ENCODE measurements at places on chromosomes 4 and X. TPM values are rescaled to one million over a fixed set of nuclear protein-coding genes. Genes with fewer than 3 reads are reported as not detected.
A peak's percentile ranks its signal among the peaks of the same experiment; 100 is the strongest.

GRCh38 chr4:52260514-52261210 lies 209.6 kb downstream of the SPATA18 start:
- peak; percentile 74 for DNase-seq

DNA sequence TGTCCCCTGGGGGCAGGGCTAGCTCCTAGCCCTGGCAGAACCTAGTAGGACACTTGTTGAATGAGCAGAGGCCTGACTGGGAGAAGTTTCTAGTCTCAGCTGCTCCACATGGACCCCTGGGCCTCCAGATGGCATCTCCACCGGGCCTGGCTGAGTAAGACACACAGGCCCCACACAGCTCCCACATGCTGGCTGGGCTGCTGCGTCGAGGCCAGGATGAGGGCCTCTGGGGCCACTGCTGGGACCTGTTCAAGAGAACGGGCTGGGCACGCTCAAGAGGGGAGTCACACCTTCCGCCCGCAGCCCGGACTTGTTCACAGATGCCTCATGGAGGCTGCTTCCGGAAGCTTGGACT lies 4.2 kb upstream of the HGFAC start:
- DNase-seq, result no peak

GRCh38 chrX:51976503-51976902 lies 83.1 kb downstream of the MAGED1 start:
- no peak for DNase-seq

DNA sequence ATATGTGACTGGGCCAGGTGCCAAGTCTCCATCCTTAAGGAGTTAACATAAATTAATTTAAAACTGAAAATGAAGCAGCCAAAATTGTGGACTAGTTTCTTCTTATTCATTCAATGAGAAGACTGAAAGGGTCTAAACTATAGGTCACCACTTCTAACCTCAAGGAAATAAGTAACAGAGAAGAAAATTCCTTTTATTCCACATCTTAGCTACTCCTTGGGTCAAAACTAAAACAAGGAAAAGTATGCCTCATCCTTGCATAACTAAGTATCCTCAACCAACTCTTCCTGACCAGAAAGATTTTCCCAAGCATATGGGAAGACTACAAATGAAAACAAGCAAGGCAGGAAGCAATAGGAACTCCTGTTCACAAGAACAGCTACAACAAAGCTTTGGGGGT lies 71.2 kb downstream of the ZNF827 start:
- DNase-seq, result no peak

GRCh38 chrX:102650903-102651241 lies 411 bp upstream of the GPRASP1 start:
- no peak for DNase-seq

- no peak for DNase-seq
Observed at GRCh38 chrX:133370696-133371275, 44.5 kb downstream of the GPC4 start.

GRCh38 chrX:34493086-34493485 lies 164.0 kb downstream of the TMEM47 start:
- no peak for DNase-seq

GRCh38 chrX:117835034-117835433 lies 281.6 kb downstream of the KLHL13 start:
- no peak for DNase-seq

DNA sequence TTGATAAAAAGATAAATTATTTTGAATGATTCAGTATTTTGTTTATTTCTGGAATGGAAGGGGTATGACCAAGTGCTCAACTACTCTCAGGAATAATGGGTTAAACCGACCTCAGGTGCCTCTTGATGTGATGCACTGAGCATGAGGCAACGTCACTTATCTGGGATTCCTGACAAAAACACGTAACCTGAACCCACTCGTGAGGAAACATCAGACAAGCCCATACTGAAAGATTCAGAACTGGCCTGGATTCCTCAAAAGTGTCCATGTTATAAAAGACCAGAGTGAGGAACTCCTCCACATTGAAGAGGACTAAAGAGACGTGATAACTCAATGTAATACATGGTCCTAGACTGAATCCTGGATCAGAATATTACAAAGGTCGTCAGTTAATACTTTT lies 144.0 kb downstream of the FNIP2 start:
- no peak for DNase-seq

DNA sequence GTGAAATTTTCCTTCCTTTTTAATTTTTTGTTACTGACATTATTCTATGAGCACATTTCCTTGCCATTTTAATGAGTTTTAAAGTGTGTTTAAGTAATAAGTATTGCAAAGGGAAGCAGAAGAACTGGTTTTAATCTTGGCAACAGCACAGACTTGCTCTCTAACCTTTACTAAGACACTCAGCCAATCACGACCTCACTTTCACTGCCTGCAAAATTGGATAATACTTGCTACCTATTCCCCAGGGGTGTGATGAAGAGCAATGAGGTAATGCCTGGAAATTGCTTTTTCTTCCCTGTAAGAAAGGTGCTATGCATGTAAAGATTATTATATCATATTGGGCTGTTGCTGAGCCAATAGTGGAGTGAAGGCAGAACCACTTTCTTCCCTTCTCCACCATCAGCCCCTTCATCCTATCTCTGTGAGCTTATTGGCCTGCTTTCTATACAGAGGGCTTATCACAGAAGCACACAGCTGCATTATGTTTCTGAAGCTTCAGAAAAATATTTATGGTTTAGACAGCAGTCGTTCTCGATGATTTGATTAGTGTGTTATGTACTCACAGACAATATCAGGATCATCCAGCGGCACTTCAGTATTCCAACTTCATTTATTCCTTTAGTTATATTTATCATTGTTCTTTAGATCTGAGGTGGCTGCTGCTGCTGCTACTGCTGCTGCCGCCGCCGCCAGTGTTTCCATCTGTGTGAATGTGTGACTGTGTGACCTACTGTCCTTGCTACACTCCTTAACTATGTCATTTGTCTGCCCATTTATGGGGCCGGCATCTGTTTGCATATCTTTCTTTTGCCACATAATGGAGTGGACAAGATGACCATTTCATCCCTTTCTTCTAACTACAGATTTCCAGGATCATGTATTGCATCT lies 255.1 kb downstream of the C4orf33 start:
- DNase-seq, result no peak

DNA sequence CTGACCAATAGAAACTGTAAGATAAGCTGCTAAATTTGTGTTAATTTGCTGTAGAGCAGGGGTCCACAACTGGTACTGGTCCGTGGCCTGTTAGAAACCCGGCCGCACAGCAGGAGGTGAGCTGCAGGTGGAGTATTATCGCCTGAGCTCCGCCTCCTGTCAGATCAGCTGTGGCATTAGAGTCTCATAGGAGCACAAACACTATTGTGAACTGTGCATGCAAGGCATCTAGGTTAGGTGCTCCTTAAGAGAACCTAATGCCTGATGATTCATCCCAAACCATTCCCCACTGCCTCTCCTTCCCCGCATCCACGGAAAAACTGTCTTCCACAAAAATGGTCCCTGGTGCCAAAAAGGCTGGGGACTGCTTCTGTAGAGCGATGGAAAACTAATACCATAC lies 19.7 kb downstream of the FBXW7 start:
- DNase-seq, result no peak

DNA sequence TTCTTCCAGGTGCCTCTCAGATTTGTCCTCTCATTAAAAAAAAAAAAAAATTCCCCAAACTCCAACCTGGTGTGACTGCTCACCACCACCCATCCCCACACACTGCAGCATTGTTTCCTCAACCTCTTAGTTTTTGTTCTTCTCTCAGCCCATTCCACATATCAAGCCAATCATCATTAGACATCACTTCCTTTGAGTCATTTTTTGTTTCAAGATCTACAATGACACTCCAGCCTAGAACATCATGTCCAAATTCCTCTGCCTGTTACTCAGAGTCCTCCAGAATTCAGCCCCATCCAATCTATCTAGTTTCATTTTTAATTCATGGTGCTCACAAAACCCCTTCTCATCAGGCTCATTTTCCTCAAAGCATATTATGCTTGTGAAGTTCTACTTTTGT lies 262.5 kb upstream of the TEX13A start:
- DNase-seq, result no peak

DNA sequence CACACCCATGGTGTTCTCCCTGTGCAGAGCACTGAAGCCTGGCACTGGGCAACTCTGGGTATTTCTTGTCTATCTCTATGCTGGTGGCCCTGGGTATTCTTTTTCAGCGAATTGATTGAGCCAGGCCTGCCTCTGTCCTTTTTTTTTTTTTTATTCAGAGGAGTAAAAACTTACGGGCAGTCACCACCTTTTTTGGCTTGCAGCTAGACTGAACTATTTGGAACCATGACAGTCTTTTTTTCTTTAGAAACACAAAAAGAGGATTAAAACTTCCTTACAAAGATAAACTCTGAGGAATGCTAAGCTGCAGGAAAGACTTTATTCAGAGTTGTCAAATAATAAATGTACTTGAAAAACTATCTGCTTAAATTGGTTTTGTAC lies 119.2 kb upstream of the STIM2 start:
- DNase-seq, result no peak

DNA sequence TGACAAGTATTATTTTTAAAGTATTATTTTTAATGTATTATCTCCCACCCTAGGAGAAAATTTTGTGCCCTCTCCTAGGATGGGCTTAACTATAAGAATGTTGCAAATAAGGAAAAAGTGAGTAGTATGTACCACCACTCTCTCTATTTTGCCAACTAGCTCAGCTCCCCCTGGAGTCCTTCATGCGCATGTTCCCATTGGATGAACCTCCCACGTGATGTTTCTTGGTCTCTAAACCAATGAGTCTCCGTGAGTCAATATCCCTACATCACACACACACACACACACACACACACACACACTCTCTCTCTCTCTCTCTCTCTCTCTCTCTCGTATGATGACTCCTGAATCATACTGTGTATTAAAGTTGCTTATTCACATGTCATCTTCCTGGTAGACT lies 129.7 kb upstream of the ZFP42 start:
- DNase-seq, result no peak

DNA sequence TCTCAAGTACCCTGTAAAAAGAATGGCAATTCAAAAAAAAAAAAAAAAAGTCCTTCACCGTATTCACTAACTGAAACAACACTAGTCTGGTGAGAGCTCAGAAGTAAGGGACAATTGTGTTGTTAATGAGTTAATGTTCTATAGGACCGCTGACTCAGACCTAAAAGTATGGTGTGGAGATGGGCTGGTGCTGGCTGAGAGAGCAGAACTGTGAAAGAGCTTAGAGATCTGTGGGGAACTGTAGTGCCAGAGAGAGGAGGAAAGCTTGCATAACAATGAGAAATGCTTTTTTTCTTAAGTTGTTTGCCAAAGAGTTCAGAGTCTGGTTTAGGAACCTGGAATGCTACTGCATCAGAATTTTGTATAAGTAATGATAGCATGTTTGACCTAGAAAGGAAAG lies 65.1 kb downstream of the LHFPL1 start:
- no peak for DNase-seq

- no peak for DNase-seq
Observed at GRCh38 chr4:109171070-109171469, 131.4 kb downstream of the COL25A1 start.

DNA sequence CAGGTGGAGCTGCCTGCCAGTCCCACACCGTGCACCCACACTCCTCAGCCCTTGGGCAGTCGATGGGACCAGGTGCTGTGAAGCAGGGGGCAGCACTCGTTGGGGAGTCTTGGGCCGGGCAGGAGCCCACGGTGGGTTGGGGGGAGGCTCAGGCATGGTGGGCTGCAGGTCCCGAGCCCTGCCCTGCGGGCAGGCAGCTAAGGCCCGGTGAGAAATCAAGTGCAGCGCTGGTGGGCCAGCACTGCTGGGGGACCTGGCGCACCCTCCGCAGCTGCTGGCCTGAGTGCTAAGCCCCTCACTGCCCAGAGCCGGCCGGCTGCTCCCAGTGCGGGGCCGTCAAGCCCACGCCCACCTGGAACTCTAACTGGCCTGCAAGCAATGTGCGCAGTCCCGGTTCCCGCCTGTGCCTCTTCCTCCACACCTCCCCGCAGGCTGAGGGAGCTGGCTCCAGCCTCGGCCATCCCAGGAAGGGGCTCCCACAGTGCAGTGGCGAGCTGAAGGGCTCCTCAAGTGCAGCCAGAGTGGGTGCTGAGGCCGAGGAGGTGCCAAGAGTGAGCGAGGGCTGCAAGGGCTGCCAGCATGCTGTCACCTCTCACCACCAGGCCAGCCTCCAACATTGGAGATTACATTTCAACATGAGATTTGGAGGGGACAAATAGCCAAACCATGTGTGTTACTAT lies 197.2 kb downstream of the NPNT start:
- DNase-seq, result no peak

DNA sequence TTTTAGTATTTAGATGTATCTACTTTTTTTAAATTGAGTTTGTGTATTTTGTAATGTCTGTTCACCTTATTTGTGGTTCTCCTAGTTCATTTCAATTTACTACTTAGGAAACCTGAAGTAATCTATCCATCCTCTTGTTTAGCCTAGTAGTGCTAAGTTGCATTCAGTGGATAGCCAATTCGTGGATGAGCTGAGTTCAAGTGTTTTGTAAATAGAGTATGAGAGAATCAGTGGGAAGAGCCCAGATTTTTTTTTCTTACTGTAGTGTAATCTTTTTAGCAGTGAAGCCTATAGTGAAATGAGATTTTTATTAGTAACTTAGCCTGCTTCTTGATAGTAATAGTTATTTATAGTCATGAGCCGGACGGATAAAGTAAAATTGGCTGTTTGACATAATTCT lies 21.7 kb downstream of the STAG2 start:
- DNase-seq, result no peak

GRCh38 chr4:156838761-156839160 lies 132.8 kb downstream of the PDGFC start:
- no peak for DNase-seq

- DNase-seq, result no peak
Observed at GRCh38 chr4:53994382-53995102, 69.9 kb downstream of the CHIC2 start.

DNA sequence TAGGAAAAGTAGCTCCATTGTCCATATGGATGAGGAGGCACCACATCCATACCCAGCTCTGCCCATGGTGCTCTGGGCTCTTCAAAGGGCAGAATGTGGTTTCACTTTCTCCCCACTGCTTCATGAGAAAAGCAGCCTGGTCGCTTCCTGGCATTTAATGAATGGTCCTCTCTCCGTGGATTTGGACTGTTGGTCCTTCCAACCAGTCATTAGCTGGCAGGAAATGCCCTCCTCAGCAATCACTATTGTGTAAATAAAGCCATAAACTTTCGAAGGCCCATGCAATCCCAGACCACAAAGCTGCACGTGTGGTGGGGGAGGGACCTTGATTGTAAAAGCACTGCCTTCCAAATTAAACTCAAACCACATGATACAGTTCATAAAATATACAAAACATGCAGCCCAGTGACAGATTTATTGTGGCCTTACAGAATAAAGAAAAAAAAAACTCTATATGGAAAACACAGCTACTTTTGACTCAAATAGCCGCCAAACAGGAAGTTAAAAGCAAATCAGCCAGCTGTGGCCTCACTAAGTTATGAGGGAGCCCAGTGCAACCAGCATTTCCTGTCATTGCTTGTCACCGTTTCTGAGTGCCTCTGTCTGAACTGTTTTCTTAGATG lies 8.1 kb downstream of the MBNL3 start:
- DNase-seq, result no peak

Gene RHOH
- polyA plus RNA-seq, result 0.33 TPM

Gene PCDH11X
- polyA plus RNA-seq, result 0.04 TPM

Gene CYTL1
- polyA plus RNA-seq, result 6.4 TPM

Gene CD38
- 0.94 TPM for polyA plus RNA-seq

Gene WDR19
- polyA plus RNA-seq, result 18.8 TPM
